Fibroblast of skin of scalp (primary cell): ENCODE measurements at places on chromosomes 2 and 18.
A peak's percentile ranks its signal among the peaks of the same experiment; 100 is the strongest.

GRCh38 chr2:66827851-66828250 lies 392.9 kb downstream of the MEIS1 start:
- DNase-seq = no peak

DNA sequence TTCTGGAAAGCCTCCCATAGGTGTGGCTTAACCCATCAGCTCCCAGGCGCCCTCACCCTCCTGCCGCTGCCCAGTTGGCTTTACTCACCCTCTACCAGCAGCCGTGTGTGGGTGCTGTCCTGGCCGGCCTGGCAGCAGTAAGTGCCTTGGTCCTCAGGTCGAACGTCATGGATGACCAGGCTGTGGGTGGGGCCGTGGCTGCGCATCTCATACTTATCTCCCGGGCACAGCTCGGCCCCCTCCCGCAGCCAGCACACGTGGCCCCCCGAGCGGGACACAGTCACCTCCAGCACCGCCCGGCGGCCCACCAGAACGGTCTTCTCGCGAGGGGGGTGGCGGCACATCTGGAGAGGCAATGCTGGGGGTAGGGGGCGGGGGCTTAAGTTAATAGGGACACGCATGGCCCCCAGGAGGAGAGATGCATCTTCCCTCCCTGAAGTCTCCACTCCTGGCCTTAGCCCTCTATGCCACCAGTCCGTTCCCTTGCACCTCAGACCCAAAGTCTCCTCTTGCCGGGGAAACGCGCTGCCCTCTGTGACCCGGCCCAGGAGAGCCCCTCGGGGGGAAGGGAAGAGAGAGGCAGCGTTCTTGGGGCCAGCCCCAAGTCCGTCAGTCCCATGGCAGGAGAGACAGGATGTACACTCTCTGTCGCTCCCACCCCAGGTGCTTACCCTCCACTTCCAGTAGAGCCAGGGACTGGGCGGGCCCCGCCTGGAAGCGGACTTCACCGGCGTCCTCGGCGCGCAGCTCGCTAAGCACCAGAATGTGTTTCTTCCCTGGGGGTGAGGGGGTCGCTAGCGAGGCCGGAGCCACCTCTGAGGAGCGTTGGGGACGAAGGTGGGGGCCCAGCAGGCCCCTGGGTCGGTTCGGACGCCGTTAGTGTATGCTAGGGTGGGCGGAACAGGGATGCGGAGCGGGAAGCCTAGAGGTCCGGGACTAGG lies 7.9 kb downstream of the TMEM198 start:
- no peak for DNase-seq

GRCh38 chr2:214019973-214020345 lies 390.9 kb upstream of the VWC2L start:
- DNase-seq = no peak

GRCh38 chr2:239167766-239168444 lies 232.9 kb downstream of the HDAC4 start:
- DNase-seq = no peak

GRCh38 chr2:187503700-187504099 lies 50.5 kb downstream of the TFPI start:
- DNase-seq = no peak

DNA sequence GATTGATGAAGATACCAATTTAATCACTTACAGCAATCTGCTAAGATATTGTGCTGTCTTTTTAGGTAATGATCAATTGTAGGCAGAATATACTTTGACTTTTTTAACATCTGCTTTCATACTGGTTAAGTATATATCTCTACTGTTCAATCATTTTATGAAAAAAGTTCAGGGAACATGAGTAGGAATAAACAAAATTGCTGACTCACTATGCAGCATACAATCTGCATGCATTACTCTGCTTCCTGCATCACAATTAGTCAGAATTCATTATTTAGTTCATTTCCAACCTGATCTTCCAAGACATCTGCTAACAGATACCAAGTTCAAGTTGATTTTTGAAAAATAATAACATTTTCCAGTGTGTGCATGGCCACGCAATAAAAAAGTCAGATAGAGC lies 1430.4 kb upstream of the LRRTM1 start:
- no peak for DNase-seq

DNA sequence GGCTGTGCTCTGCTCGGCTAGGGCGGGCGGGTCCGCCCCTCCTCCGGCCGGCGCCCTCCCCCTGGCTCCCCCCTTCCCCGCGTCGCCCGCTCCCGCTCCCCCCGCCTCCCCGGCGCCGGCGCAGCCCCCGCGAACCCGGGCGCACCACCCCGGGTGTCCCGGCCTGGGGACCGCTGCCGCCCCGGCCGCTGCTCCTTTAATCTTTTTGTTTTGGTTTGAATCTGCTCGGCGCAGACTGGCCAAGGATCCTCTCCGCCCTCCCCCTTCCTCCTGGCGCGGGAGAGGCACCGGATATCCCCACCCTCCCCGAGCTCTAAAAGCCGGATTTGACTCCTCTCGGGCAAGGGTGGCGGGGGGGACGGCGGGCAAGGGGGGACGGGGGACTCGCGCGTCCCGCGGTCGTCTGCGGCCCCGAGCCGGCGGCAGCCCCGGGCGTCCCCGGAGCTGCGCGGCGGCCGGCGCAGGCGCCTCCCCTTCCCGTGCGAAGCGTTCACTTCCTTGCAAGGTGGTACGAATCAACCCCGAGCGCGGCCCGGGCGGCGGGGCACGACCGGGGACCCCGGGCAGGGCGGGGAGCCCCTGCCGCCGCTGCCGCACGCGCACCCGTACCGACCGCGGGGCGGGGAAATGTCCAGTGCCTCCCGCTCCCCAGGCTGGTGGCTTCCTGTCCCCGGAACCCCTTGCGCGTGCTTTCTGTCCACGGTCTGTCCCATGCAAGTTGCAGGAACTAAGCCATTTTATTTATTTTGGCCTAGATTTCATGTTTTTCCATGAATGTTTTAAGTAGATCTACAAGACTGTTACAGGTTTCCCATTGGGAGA lies at the start of gene PTGR3:
Gene PTGR3 (minus strand): TSS at position 11 of the 822 bp plus-strand sequence. CDS start 81 bp downstream, outside the sequence.
- DNase-seq = peak; percentile 90

DNA sequence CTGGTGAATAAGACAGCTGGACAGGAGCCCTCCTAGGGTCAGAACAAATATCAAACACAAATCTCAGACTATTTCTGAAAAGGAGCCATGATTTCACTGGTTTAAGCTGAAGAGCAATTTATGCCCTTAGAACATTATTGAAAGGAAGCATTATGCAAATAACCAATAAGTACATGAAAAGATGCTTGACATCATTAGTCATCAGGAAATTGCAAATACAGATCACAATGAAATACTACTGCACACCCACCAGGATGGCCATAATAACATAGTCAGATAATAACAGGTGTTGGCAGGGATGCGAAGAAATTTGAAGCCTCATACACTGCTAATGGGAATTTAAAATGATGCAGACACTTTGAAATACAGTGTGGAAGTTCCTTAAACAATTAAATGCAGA lies 176.4 kb upstream of the RAB6C start:
- DNase-seq = peak; percentile 2

- DNase-seq = no peak
Observed at GRCh38 chr2:44195714-44196113, 27.0 kb downstream of the PPM1B start.

DNA sequence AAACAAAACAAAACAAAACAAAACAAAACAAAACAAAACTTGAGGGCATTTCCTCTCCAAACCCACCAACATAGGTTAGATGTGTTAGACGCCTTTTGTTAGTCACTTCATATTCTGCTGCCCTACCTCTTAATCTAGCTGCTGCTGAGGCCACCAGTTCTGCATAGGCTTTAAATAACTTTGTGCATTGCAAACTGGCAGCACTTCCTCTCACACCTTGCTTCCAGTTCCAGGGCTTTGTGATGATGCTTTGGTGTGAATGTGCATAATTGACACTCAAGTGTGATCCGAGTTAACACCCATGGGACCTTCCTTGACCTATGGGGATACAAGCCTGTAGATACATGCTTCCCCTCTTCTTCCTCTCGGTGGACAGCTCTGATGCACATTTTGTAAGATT lies 2.3 kb upstream of the SERPINB11 start:
- DNase-seq = no peak

- no peak for DNase-seq
Observed at GRCh38 chr2:192377173-192377572, 182.4 kb upstream of the TMEFF2 start.

DNA sequence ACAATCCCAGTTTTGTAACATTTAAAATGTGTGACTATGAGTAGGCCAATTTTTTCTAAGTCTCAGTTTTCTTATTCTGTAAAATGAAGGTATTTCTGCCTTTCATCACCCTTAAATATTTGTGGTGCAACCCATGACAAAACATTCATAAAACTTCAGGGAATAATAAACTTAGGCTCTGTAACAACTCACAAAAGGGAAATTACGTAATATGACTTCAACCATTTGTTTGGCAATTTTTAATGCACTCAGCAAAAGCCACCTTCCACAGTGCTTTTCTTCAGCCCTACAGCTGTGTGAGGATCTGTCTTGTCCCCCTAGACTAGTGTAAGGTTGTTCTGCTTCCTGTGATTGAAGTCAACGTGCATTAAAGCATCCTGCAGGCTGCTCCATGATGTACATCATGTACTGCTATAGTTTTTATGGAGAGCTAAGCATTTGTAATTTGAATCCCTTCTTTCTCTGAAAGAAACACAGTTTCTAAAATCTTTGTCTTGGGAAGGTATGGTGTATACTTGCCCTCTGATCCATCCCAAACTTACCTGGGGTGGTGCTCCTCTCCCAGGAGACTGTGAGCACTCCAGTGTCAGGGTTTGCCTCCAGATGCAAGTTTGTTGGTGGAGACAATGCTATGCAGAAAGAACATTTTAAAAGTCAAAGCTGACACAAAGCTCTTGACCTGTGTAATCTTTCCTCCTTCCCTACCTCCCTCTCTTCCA lies 39.1 kb downstream of the FN1 start:
- DNase-seq = peak; percentile 64

GRCh38 chr2:143996974-143997373 lies 522.9 kb downstream of the ZEB2 start:
- no peak for DNase-seq

GRCh38 chr18:55272510-55273243 lies 313.4 kb upstream of the CCDC68 start:
- peak; percentile 88 for DNase-seq

- DNase-seq = no peak
Observed at GRCh38 chr2:69188182-69188900, 175.4 kb downstream of the ANTXR1 start.

GRCh38 chr2:186009341-186009740 lies 270.7 kb downstream of the FSIP2 start:
- no peak for DNase-seq
